ENCODE measurements at places on chromosomes 11 and 22.

- DNase-seq, result no peak
Observed at GRCh38 chr11:57262157-57262556, 25.1 kb upstream of the APLNR start.

DNA sequence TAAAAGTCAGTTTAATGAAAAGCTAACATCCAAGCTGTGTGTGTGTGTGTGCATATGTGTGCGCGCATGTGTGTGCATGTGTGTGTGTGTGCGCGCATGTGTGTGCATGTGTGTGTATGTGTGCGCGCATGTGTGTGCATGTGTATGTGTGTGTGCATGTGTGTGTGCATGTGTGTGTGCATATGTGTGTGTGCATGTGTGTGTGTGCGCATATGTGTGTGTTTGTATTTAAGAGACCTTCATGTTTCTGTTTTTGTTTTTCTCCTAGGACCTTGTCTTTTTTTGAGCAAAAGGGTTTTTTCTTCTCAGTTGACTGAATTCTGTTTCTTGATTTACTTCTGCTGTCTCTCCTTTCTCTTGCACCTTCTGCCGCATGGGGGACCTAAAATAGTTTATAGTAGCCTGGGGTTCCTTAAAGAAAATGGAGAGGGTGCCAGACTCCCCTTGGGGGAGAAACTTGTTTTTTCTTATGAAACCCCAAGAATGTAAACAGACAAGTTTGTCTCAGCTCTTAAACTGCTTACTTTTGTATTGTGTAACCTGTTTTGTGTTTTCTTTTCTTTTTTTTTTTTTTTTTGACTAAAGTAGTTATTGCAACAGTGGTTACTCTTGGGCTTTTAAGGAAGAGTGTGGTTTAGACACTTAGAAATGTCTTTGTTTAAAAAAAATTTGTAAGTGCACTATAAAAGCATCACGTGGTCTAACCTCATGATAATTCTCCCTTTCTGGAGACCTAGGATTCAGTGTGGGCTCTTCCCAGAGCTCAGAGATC is 53.0 kb downstream of the OSBPL5 start:
- DNase-seq, result no peak

DNA sequence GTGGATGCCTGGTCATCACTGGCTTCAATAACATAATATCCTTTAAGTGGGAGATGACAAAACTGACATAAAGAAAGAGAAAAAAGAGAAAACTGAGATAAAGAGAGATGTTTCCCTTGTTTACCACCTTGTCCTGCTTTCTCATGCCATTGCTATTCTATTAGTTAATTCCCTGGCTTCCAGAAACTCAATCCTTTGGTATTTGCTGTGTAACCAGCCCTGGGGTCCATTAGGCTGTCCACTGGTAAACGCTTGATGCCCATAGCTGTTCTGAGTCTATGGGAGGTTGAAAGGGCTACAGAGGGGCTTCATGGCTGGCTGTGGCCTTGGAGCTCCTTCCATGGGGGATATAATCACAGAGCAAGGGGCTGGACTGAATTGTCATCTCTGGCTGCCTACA is 243.4 kb upstream of the PLET1 start:
- no peak for DNase-seq

DNA sequence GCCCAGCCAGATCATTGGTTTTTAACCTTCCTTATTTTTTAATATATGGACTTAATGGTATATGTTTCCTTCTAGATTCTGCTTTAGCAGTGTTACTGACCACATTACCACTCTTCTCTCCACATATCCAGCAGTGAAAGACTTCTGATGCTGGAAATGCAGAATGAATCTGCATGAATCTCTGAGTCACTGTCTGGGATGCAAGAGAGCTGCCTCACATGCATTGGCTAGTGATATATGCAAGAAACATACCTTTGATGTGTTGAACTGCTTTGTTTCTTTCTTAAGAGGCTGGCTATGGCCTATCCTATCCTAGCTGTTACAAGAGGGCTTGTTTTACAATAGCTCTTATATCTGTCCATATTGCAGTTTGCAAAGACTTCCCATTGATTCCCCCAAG is 16.6 kb upstream of the AMPD3 start:
- no peak for DNase-seq

DNA sequence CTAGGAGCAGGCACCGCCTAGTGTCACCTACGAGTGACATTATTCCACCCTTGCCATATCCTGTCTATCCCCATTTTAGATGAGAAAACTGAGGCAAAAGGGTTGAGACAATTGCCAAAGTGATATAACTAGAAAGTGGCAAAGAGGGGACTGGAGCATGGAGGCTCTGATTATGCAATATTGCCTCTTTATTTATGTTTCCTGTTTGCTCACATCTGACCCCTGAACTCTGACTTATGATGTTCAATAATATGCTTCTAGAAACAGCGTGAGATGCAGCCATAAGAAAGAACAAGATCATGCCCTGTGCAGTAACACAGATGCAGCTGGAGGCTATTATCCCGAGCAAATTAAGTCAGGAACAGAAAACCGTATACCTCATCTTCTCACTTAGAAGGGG is 7.7 kb downstream of the ELF5 start:
- no peak for DNase-seq

DNA sequence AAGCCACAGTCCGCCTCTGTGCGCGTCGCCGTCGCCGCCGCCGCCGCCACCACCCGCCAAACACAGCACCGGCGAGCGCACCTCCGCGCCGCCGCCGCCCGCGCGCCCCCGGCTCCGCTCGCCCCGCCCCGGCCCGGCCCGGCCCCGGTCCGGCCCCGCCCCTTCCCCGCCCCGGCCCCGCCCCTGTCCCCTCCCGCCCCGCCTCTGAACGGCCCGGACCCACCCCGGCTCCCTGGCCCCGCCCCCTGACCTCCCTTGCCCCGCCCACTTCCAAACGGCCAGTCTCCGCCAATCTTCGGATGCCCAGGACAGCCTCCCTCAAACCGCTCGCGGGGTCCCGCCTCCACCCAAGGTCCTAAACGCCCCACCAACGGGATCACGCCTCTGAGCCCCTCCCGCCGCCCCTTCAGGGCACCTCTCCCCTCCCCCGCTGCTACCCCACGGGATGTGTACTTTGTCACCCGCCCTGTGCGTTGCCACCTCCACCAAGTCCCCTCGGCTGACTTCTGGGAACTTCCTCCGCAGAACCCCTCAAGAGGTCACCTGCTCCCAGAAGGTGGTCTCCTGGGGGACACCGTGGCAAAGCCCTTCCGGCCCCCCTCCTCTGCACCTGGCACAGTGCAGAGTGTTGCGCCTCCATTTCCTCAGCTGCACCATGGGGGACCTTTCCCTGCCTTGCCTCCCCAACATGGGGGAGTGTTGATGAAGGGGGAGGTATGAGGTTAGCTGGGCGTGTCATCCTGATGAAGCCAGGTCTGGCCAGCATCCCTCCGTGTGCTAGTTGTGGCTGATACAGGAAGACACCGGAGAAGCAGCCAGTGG is at the start of gene KIAA0930:
Gene KIAA0930, minus strand, starts transcription at position 85 of the 822 bp plus-strand sequence. CDS start 191 bp downstream, outside the sequence.
- DNase-seq, result peak; percentile 76

- DNase-seq, result no peak
Observed at GRCh38 chr11:30753994-30754393, 167.8 kb upstream of the MPPED2 start.
